ENCODE measurements at places on chromosomes 13 and 19. TPM values are rescaled to one million over a fixed set of nuclear protein-coding genes. Genes with fewer than 3 reads are reported as not detected.

GRCh38 chr19:50967929-50968715 is 1.3 kb downstream of the KLK6 start:
- no peak for DNase-seq

GRCh38 chr13:85694992-85695391 is 104.2 kb downstream of the SLITRK6 start:
- DNase-seq, result no peak

DNA sequence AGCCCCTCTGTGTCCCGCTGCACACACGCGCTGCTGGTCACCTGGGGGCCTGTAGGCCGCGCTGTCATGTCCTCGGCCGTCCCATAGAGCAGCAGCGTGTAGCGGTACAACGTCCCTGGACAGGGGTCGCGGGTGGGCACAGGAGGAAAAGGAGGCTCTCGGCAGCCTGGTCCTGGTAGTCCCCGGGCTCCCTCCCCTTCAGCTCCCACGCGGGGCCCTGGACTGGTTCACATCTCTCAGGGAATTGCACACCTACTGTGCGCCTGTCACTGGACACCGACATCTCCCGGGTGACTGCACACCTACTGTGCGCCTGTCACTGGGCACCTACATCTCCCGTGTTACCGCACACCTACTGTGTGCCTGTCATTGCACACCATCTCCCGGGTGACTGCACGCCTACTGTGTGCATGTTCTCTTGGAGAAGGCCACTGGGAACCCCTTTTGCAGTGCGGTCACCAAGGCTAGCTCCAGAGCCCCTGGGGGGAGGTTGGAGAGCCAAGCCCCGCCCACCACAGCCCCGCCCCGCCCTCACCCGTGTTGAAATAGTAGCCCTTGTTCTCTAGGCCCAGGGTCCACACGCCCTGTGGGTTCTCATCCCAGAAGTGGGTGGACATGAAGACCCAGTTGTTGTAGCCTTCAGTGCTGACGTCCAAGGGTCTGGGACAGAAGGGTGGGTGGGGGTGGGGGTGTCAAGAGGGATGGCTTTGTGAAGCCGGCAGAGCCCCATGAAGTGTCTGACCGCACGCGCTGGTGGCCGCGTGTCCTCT is 3.5 kb upstream of the C19orf25 start:
- DNase-seq, result peak; percentile 80

GRCh38 chr13:20489185-20489820 is 36.4 kb downstream of the CRYL1 start:
- no peak for DNase-seq

GRCh38 chr13:58566176-58566575 is 934.6 kb downstream of the PCDH17 start:
- DNase-seq, result no peak

DNA sequence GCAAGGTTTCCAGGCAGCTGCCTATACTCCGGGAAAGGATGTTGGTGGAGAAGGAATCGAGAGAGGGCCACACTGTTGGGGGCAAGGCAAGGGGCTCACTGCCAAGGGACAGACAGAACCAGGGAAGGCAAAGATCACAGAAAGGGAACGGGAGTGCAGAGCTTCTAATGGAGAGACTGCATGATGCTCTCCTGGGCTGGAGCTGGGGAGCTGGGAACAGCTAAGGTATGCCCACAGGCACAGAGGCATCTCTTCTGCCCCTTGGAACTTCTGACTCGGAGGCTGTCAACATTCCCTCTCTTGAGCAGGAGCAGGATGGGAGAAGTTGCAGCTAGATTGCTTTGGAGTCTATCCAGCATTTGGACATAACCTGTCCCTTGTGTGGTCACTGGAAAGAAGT is 22.4 kb upstream of the FFAR2 start:
- DNase-seq, result peak; percentile 62

The C1QTNF9B gene
- not detected for total RNA-seq

The C13orf46 gene
- total RNA-seq, result 1.9 TPM

The CYP2A6 gene
- total RNA-seq, result not detected
